SJCRH30 (cell line): ENCODE measurements at places on chromosomes 3 and 15.
A peak's percentile ranks its signal among the peaks of the same experiment; 100 is the strongest.

- no peak for DNase-seq
Measured at GRCh38 chr15:68618394-68618793, 39.6 kb downstream of the CORO2B start.

DNA sequence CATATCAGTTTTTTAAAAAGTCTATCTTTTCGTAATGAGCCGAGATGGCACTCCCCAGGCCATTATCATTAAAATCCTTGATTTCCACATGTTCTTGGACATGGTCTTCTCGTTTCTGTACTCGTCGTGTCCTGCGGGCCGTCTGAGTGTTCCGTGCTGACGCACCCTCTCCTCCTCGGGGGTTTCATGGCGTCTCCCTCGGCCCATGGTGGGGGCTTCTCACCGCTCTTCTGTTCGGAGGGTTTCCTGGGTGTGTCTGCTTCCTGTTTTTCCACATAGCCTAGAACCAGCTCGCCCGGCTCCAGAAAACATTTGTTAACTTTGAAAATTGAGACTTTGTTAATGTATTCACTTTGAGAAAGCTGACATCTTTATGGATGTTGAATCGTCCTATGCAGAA is 92.7 kb downstream of the VGLL4 start:
- DNase-seq: no peak

DNA sequence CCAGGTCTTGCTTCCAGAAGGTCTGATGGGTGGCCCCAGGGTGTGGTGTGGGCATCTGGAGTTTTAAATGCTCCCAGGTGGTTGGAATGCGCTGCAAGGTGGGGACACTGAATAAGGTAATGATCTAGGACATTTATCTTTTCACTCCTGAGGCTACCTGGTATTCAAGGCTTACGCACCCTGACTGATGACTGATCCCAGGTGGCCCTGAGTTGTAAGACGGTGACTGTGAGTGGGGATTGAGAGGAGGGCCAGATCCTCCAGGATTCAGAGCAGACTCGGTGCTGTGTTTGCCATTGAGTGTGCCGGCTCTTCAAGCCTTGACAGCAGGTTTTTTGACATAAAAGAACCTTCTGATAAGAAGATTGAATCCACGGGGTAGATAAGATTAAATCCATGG is 40.3 kb downstream of the SLC6A20 start:
- no peak for DNase-seq

GRCh38 chr3:175378348-175378747 is 519.2 kb downstream of the NAALADL2 start:
- no peak for DNase-seq

- DNase-seq: no peak
Measured at GRCh38 chr3:107493134-107493533, 29.6 kb upstream of the BBX start.

- no peak for DNase-seq
Measured at GRCh38 chr3:125435231-125435630, 60.1 kb upstream of the ZNF148 start.

GRCh38 chr3:146781606-146782005 is 176.5 kb upstream of the PLSCR5 start:
- no peak for DNase-seq

DNA sequence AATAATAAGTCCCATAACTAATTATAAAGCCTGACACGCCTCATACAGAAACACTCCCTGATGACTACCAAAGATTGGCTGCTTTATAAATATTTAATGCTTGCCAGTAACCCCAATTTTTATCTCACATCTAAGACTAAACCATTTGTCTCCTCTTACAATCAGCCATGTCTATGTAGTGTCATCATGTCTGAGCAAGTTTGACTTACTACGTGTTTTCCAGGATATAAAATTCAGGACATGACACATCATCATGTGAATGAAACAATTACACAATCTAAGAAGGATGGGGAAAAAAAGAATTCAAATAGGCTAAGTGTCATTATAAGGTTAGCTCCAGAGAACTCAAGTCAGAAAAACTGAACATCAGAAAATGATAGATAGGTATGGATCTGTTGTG is 208.7 kb downstream of the MECOM start:
- DNase-seq: peak; percentile 51

DNA sequence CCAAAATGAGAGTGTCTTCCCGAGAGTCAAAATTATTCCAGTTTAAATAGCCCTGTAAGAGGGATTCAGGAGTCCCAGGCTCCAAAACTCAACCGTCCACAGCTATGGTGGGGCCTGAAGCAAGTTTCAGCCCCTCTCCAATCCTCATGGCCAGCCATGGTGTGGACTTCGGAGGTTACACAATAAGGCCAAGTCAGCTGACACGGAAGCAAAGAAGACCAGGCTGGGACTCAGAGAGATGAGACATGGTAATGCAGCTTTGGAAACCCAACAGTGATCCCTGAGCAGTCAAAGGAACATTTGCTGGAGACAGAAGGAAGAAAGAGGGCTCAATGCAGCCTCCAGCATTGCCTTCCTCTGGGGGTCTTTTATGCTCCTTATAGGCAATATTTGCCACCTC is 324.6 kb upstream of the TLE3 start:
- no peak for DNase-seq

DNA sequence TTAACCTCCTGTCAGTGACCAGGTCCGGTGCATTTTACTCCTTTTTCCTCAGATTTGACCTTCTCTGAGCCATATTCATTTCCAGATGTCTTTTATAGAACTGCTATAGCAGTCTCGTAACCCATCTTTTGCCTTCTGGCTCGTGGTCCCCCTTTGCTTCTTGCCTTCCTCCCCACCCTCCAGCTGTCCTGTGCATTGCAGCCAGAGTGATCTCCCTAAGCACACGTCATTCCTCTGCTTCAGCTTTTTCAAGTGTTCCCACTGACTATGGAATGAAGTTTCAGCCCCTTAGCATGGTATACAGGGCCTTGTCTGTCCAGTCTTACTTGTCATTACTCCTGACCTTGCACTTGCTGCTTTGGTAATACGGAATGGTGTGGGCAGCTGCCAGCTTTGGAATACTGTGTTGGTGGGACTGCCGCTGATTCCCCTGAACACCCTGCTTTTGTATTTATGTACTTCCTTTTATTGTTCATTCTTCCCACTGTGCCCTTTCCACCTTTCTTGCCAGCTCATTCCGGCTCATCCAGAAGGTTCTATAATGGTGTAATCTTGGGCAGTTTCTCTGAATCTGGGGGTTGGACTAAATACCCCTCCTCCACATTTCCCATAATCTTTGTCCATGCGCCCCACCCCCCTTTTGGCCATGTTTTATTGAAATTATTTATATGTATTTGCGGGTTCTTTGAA is 38.9 kb downstream of the SLC25A26 start:
- DNase-seq: no peak

GRCh38 chr15:74202452-74203401 is at the start of gene STRA6:
TSS of gene STRA6 (minus strand) at chr15:74202787. CDS start at chr15:74202267, 520 bp downstream.
- DNase-seq: peak; percentile 61

GRCh38 chr15:48803877-48804276 is 7.0 kb downstream of the CEP152 start:
- DNase-seq: no peak
